ENCODE measurements at places on chromosomes 2 and 18.

DNA sequence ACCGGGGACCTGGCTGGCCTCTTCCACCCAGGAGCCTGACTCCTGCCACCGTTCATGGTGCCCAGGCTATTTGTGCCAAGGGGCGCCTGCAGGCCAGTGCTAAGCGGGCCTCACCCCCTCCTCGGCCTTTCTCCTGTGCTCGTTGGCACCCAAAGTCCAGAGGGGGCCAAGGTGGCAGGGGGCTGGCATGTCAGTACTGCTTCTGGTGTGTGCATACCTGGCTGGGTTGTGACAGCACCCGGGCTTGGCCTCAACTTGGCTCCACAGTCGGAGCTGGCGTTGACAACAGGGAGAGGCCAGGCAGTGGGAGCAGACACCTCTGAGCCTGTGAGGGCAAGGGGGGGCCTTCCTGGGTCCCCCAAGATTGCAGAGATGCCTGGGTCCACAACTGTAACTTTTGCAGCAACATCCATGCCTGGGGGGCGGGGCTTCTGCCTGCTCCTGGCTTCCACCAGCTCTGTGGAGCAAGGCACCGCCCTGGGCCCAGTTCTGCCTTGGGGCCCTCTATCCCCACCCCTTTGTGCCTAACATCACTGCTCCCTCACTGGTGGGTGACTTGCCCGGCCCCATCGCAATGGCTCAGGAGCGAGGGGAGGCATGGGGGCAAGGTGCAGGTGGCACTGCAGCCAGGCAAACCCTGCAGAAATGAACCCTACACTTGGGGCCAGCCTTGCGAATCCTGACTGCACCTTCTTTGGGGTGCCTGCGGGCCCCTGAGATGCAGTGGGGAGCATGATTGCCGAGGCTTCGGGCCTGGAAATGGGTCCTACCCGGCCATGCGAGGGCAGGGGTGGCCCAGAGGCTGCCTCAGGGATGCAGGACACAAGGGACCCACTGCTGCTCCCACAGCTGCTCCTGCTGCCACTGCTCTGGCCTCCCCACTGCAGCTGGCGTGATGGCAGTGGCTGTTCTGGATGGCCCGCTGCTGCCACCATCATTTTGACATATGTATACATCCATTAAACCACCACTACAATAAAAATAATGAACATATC lies 35.9 kb downstream of the PTPN4 start:
- DNase-seq = no peak

DNA sequence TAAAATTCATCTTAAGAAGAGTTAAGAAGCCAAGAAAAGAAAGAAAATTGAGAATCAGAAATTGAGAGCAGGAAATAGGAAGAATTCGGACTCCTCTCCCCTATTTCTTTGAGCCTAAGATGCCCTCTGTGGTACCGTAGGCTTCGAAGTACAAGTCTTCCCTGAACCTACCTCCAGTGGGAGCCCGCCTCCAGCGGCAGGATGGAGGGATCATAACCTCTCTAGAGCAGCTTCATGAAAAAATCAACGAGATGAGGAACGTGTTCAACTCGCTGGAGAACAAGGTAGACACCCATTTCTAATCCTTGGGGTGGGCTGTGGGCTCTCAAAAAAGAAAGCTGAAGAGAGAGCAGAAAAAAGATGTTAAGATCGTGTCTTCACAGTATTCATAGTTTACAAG lies 36.3 kb downstream of the ARHGEF33 start:
- no peak for DNase-seq

GRCh38 chr2:175161-175786 lies 88.6 kb downstream of the SH3YL1 start:
- no peak for DNase-seq

DNA sequence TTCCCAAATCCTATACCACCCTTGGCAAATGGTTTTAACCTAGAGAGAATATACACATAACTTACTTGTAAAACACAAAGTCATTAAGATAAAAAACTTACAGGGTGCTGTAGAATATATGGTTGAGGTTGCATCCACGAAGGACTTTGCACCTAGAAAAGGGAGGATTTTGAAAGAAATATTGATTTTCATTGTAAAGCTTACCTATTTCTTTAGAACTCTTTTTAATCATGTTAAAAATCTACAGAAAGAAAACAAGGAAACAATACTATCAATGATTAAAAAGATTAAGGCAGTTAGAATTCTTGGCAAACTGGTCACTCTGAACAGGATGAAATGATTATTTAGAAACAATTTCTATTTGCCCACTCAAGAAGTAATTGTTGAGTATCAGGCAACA lies 81.1 kb upstream of the ITGB6 start:
- DNase-seq = no peak

DNA sequence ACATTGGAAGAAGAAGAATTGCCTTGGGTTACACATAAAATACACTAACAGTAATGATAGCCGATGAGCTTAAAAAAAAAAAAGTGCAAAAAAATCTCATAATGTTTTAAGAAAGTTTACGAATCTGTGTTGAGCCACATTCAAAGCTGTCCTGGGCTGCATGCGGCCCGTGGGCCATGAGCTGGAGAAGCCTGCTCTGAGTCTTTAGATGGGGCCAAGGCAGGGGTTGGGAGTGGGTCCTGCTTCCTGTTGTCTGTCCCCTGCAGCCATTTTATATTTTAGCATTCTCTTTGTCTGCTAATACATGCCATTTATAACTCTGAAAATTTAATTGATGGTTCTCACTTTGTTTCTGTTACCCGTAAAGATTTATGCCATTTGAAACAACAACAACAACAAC lies 93.2 kb downstream of the EPC2 start:
- DNase-seq = no peak

GRCh38 chr2:239225871-239226561 lies 174.8 kb downstream of the HDAC4 start:
- peak; percentile 91 for DNase-seq

DNA sequence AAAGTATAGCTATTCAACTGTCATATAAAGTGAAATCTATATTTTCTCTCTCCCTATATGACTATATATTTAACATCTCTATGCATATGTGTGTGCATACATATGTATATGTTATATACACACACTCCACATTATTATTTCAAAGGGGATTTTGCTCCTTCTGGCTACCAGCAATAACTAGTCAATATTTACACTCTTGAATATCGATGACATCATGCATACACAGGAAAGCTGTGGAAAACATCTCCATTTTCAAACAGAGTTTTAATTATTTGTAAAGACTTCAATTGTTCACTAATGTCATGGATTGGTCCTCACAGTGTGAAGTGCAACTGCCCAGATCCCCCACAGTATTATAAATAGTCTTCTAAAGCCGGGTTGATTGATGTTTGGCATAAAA lies 195.9 kb upstream of the TCF4 start:
- no peak for DNase-seq

GRCh38 chr2:219247678-219248642 lies 2.7 kb downstream of the STK16 start:
- no peak for DNase-seq

DNA sequence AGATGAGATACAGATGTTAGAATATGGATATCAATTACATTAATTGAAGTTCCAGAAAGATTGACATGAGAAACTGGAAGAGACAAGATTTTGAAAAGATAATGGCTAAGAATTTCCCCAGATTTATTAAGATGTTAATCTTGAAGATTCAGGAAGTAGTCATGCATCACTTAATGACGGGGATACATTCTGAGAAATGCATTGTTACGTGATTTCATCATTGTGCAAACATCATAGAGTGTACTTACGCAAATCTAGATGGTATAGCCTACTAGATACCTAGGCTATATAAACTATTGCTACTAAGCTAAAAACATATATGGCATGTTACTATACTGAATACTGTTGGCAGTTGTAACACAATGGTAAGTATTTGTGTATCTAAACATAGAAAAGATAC lies 6.8 kb upstream of the CHMP3 start:
- DNase-seq = no peak

DNA sequence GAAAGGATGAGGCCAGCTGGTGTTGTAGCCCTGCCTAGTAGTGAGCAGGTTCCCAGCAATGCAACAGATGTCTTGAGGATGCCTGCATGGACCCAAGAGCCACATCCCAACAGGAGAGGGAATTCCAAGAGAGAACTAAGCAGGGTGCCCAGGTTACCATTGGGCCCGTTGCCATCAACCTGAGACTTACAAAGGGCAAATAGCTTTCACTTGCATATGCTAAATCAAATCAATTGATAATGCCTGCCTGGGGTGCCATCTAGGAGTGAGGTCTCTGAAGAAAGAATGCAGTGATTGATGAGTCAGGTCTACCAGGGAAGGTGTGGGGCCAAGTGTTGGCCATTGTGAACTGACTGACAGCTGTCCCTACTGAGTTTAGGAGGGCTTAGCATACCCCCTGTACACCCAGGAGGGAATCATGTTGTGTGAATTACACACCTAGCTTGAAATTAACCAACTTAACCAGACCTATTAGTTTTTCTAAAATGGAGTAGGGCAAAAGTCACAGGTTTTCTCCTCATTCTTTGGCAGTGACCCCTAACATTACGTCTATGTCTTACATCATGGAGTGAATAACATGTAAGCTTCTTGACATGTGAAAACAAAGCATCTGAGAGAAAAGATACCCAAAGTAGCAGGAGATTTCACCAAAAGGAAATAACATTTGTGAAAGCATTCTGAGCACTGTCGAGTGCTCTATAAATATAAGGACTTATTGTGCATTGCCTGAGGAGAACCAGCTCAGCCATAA lies 32.3 kb downstream of the FHOD3 start:
- no peak for DNase-seq

DNA sequence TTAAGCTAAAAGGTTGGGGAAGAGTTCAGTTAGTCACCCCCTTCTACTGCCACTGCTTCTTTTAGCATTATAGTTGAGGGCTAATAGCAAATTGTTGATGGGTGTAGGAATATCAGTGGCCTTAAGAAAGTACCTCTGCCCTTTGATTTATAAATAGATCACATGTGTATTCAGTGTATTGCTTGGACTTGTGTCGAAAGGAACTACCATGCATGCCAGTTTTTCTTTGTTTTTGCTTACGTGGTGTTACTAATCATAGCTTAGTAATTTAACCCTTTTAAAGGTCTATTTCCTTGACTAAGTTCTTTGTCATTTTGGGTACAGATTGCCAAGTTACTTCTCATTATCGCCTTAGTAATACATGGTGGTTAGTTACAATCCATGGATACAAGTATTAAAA lies 85.6 kb downstream of the MIB1 start:
- DNase-seq = peak; percentile 18

DNA sequence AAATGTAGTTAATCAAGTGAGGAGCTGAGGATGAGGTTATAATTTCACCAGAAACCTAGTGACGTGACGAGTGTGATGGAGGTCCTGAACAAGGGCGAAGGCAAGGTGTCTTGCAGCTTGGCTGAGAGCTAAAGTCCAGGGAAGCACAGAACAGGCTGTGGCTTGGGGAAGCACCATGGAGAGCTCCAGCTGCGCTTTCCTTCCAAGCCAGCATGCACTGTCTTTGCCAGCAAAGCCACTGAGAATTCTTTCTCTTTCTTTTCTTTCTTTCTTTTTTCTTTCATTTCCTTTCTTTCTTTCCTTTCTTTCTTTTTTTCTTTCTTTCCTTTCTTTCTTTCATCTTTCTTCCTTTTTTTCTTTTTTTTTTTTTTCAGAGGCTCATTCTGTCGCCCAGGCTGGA lies 239.3 kb downstream of the FBXO15 start:
- DNase-seq = peak; percentile 25

- DNase-seq = no peak
These were observed 106.9 kb upstream of the HDAC4 start for GRCh38 chr2:239507576-239508258.

DNA sequence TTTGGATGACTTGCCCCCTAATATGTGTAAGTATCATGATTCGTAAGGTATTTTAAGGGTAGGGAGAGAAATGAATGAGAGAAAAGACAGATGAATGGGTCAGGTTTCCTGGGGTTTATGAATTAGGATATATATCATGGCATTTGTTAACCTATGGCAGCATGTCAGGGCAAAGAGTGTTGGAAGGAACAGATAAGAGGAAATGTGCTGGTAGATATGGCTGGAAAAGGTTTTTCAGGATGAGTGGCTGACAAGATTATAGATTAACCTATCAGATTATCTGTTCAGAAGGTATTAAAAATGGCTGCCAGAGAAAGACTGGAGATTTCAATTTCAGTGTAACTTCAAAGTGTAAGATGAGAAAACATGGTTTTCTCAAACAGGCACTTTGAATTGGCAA lies 67.8 kb downstream of the SRBD1 start:
- no peak for DNase-seq

DNA sequence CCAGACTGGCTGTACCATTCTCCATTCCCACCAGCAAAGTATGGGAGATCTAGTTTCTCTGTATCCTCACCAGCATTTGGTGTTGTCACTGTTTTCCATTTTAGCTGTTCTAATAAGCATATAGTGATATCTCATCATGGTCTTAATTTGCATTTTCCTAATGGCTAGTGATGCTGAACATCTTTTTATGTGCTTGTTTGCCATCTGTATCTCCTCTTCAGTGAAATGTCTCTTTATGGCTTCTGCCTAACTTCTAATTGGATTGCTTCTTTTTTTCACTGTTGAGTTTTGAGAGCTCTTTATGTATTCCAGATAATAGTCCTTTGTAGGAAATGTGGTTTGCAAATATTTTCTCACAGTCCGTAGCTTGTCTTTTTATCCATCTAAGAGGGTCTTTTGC lies 18.9 kb upstream of the BIN1 start:
- DNase-seq = no peak

GRCh38 chr2:8564475-8564874 lies 117.4 kb upstream of the ID2 start:
- no peak for DNase-seq

DNA sequence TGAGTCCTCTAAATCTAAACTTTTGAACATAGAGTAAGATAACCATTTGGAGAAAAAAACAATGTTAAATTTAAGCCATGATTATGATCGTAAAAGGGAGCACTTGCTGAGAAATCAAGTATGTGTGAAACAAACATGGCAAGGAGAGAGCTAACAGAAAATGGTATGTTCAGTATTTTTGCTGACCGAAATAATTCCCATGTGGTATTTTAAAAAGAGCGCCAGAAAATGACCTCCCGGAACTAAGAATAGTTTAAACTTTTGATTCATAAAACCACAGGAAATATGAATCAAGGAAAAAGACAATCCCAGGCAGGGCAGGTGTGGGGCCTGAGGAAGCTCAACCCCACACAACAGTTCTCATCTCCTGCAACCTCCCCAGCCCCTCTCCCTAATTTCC lies 74.2 kb downstream of the DOCK10 start:
- DNase-seq = peak; percentile 61

DNA sequence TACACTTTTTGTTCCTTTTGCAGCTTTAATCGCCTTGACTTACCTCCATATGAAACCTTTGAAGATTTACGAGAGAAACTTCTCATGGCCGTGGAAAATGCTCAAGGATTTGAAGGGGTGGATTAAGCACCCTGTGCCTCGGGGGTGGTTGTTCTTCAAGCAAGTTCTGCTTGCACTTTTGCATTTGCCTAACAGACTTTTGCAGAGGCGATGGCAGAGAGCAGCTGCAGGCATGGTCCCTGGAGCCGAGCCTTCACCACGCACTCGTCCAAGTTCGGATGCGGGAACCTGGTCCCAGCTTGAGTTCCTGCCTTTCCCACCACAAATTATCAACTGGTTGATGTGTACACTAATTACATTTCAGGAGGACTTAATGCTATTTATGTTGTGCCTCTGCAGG lies 232.7 kb downstream of the ALPK2 start:
- no peak for DNase-seq

Data from fibroblast of upper back skin (primary cell).